ENCODE measurements at places on chromosomes 5 and 9. TPM values are rescaled to one million over a fixed set of nuclear protein-coding genes. Genes with fewer than 3 reads are reported as not detected.

PCDHA6 gene
- 29.8 TPM for total RNA-seq

SARDH gene
- 2.0 TPM for total RNA-seq

CXCL14 gene
- total RNA-seq: 0.32 TPM

- no peak for DNase-seq
Observed at GRCh38 chr5:31563216-31563615, 31.1 kb downstream of the C5orf22 start.

- DNase-seq: no peak
Observed at GRCh38 chr5:173902743-173903142, 14.6 kb downstream of the CPEB4 start.

GRCh38 chr5:158013303-158013702, 154.4 kb upstream of the CLINT1 start:
- no peak for DNase-seq

GRCh38 chr5:36417221-36417620, 115.5 kb upstream of the RANBP3L start:
- no peak for DNase-seq

DNA sequence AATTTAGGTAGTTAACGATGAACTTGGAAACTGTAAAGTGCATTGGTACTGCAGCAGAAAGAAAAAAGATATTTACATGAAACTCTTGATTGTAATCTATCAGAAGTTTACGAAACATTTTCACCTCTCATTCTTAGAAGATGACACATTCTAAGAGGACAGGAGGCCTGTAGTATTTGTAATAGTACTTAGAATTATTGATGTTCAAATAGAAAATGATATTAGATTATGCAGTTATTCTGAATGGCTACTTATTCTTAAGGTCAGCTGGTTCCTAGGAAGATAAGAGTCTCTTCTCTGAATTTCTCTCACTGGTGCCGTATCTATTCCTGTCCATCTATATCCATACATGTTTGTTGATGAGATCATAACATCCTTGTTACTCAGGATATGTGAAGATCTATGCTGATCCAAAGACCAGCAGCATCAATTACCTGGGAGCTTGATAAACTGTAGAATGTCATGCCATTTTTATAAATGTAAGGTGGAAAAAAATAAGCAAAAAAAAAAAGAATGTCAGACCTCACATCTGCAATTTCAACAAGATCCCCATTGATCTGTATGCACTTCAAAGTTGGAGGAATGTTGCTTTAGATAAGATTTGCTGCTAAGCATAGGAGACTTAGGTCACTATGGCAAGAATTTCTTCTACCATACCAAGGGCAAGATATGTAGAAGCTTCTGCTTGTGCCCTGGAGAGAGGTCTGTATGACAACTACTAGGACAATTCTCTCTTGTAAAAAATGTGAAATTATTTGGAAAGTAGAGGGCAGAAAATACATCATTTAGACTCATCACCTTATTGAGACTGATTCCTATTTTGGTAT, 42.4 kb upstream of the RICTOR start:
- DNase-seq: no peak

DNA sequence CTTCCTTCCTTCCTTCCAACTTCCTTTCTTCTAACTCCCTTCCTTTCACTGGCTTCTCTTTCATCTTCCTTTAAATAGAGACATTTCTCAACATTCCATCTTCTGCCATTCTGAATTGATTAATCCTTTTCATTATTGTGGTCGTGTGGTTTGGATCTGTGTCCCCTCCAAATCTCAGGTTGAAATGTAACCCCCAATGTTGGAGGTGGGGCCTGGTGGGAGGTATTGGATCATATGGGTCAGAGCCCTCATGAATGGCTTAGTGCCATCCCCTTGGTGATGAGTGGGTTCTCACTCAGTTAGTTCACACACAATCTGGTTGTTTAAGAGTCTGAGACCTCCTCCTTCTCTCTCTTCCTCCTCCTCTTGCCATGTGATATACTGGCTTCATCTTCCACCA, 130.9 kb upstream of the SV2C start:
- no peak for DNase-seq

GRCh38 chr9:91741522-91741921, 208.5 kb downstream of the ROR2 start:
- DNase-seq: no peak

- DNase-seq: no peak
Observed at GRCh38 chr5:79795764-79796398, 106.2 kb downstream of the CMYA5 start.

All from glutamatergic neuron (in vitro differentiated cells).